ENCODE measurements at places on chromosomes 7 and 10. TPM values are rescaled to one million over a fixed set of nuclear protein-coding genes. Genes with fewer than 3 reads are reported as not detected.
A peak's percentile ranks its signal among the peaks of the same experiment; 100 is the strongest.

The FAM241B gene
- total RNA-seq = 13.0 TPM

DNA sequence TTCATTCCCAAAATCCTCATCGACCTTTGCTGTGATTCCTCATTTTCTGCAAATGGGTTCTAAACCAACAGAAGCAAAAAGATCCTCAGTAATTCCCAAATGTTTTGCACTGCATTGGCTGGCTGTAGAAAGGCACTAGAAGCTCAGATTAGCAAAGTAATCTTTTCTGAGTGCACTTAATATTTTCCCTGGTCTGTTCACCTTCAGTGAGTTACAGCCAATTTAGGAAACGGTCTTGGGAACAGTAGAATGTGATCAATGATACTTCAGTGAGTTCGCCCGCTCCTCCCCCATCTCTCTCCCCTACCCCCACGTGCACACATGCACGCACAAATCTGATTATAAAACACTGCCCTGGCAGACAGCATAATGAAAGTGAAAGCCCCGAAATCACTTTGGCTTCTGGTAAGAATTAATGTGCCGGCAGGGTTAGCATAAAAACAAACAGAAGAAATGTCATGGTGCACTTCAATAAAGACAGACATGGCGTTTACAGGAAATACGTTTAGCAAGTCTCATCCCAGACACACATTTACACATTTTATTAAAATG is 201.3 kb upstream of the CDCA7L start:
- DNase-seq = peak; percentile 18

DNA sequence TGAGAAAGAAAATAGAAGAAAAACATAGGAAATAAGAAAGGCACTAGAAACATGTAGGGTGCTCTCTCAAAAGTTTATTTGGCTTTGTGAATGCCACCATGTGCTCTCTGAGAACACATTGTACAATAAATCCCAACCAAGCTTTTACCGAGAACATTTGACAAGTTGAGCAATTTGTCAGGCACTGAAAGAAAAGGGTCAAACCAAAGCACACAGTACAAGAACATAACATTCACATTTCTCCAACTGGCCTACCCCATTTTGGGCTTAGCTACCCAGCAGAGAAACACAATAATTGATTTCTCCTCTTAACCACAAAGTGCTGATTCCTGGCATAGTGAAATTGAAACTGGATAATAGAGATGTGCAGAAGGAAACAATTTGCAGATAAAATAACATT is 69.2 kb upstream of the SLC39A12 start:
- DNase-seq = no peak

GRCh38 chr10:9096288-9096687 is 1041.8 kb downstream of the GATA3 start:
- no peak for DNase-seq
